Myocyte (in vitro differentiated cells): ENCODE measurements at places on chromosomes 7 and 10. TPM values are rescaled to one million over a fixed set of nuclear protein-coding genes. Genes with fewer than 3 reads are reported as not detected.

- DNase-seq: no peak
Observed at GRCh38 chr10:131184503-131184902, 127.0 kb downstream of the TCERG1L start.

DNA sequence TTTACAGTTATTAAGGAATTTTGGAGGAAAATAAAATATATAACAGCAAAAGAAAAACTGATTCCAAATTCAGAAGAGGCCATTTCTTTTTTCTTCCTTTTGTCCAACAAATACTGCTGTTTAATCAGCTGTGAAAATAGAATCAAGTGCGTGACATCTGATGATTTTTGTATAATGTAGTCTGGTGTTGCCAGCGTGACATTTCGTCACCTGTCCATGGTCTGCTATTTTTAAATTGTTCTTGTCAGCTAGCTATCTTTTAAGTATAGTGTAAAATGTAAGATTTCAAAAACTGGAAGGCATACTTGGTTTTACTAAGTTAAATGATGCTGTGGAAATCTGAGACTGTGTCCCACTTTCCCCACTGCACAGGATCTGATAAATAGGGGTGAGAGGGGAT lies 105.9 kb downstream of the CPEB3 start:
- DNase-seq: peak; percentile 8

GRCh38 chr7:95200741-95201140 lies 123.6 kb downstream of the PON1 start:
- no peak for DNase-seq

GRCh38 chr10:52334595-52334994 lies 20.5 kb downstream of the DKK1 start:
- no peak for DNase-seq

DNA sequence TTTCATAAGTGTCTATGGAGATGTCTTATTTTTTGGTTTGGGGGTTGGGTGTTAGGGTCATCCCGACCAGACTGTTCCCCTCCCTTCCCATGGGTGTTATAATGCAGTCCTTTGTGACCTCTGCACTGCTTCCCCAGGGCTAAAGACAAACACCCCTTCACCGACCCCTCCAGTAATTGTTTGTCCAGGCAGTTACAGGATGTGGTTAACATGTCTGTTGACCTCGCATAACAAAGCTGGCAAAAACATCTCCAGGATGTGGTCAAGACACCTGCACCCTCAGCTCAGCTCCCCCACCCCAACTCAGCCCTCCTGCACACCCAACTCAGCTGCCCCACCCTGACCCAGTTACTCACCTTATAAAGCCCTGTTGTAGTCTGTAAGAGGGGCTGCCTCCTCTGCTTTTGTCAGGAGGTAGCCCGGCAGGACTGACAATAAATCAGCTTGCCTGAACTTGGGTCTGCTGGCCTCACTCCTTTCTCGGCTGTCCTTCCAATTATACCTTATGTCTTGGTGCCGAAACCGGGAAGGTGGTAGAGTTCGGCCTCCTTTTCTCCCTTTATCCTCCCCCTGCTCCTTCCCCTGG lies 102.2 kb downstream of the ZNF92 start:
- DNase-seq: no peak

DNA sequence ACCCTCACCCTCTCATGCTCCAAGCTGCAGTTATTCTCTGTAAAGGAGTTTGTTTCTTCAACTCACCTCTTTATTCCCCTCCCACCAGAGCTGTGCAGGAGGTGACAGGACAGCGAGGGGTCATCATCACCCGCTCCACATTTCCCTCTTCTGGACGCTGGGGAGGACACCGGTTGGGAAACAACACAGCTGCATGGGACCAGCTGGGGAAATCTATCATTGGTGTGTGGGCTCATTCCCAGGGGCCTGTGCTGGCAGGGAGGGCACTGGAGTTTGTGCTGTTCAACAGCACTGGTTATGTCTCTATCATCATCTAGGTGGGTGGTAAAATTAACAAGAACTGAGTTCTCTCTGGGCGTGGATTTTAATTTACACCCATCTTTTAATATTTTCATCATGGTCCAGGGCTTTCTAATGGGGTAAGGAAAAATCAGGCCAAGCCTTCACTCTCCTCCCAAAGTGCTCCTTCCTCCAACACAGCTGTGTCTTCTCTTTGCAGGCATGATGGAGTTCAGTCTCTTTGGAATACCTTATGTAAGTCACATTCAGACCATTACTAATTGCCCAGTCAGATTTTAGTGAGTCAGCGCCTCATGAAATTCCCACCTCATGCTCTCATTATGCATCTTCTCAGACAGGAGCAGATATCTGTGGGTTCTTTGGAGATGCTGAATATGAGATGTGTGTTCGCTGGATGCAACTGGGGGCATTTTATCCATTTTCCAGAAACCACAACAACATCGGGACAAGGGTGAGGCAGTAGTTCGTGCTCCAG lies 61.6 kb downstream of the PRSS58 start:
- DNase-seq: no peak

- no peak for DNase-seq
Observed at GRCh38 chr7:114484226-114484625, 69.6 kb downstream of the FOXP2 start.

DNA sequence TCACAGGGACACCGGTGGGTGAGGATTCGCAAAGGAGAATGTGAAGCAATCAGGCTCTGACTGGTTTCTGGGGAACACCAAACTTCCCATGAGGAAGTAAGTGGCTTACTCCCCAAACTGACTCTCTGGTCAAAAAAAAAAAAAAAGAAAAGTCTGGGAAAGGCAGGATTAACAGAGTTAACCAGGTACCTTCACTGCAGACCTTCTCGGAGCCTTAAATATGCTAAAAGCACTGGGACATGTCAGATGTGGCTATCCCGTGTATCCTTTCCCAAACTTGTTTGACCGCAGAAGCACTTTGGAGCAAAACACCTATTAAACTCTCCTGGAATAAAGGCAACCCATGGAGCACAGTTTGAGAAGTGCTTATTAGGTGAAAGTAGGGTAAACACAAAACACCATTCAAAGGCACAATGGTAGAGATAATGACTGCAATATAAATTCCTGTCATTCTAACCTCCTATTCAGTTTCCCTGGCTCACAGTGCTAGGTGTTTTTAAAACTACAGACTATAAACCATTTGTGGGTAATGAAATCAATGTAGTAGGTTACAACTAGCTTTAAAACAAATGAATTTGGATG lies 44.1 kb upstream of the MXI1 start:
- DNase-seq: no peak

- DNase-seq: no peak
Observed at GRCh38 chr7:43509906-43510305, 73.0 kb upstream of the STK17A start.

- peak; percentile 23 for DNase-seq
Observed at GRCh38 chr7:1357601-1358271, 101.5 kb downstream of the MICALL2 start.

GRCh38 chr7:46969303-46970130 lies 612.4 kb downstream of the TNS3 start:
- no peak for DNase-seq

GRCh38 chr10:6912021-6912420 lies 331.9 kb upstream of the PRKCQ start:
- no peak for DNase-seq

DNA sequence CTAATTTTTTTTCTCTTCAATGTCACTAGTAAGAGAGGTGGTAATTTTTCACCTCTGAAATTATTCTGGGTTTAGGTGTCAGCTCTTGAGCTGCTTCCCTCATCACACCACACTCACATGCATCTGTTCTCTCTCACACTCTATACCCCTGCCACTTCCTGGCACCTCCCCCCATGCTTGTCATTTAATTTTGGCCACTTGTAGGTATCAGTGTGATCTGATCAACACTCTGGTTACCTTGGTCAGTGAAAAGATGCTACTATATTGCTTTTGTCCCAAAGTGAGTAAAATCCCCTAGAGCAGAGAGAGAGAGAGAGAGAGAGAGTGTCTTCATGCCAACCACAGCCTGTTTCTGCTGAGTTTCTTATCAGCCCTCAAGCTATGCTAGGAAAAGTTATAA lies 42.5 kb downstream of the STK17A start:
- DNase-seq: peak; percentile 50

DNA sequence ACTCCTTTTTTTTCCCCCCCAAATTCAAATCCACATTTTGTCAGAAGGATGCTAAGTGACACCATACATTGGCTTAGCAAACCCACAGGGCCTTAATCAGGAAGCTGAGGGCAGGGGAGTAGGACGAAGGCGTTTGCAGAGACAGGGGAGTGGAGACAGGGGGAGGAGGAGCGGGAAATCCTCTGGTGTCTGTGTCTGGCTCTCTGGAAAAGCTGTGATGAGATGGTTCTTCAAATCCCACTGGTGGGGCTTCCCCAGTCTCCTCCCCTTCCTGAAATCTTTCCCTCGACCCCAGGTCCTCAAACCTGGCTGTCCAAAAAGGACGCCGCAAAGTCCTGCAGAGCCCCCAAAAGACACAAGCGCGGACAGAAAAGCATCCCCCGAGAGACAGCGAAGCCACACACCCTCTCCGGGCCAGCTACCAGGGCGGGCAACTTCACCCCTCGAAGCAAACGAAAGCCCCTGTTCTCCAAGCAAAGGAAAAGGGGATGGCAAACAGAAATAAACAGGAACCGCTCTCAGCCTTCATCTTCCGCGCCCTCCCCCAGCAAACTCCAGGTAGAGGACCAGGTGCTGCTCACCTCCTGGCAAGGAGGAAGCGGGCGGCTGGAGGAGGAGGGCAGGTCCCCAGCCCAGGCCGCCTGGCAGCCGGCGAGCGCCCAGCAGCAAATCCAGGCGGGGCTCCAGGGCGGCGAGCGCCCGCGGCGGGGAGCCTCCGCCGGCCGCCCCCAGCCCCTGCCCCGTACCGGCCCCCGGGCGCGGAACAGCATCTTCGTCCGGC lies 520 bp downstream of the ELAPOR2 start:
- DNase-seq: peak; percentile 2

DNA sequence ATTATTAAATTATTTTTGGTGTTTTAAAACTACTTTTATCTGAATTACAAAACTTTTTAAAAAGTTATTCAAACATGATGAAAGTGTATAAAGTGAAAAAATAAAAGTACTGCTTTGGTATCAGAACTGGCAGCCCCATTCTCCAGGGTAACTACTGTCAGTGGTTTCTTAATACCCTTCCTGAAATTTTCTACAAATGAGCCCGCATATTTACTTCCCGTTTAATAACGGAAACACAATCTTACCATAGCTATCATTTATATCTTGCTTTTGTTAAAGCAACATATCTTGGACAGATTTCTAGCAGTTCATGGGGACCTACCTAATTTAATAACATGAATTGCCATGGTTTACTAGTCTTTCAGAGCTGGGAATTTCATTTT lies 249.9 kb downstream of the RNLS start:
- DNase-seq: no peak

GRCh38 chr7:106344861-106345260 lies 60.1 kb upstream of the NAMPT start:
- no peak for DNase-seq

DNA sequence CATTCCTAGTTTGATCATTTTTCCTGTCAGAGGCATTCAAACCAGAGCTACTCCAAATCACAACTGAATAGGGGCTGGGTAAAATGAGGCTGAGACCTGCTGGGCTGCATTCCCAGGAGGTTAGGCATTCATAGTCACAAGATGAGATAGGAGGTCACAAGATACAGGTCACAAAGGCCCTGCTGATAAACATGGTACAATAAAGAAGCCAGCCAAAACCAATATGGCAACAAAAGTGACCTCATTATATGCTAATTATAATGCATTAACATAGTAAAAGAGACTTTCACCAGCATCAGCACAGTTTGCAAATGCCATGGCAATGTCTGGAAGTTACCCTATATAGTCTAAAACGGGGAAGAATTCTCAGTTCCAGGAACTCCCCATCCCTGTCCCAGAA lies 37.3 kb downstream of the TWIST1 start:
- DNase-seq: no peak

The MET gene
- total RNA-seq: 35.3 and 36.8 TPM in 2 replicates

The KCNMA1 gene
- total RNA-seq: 11.9 and 15.3 TPM in 2 replicates

The SVIL gene
- total RNA-seq: 65.8 and 71.2 TPM in 2 replicates

The GRID2IP gene
- total RNA-seq: 0.27 TPM in 1 of 2 replicates, not detected in the other

The MGAM2 gene
- total RNA-seq: not detected in 2 replicates
